ENCODE measurements at places on chromosomes 13 and 19. TPM values are rescaled to one million over a fixed set of nuclear protein-coding genes. Genes with fewer than 3 reads are reported as not detected.

Gene SH2D3A
- 8.1 TPM for total RNA-seq

Gene PGLYRP1
- total RNA-seq, result not detected

Gene TJP3
- 0.98 TPM for total RNA-seq

Gene SLITRK1
- total RNA-seq, result not detected

Gene AMER2
- total RNA-seq, result not detected

Gene ZNF613
- total RNA-seq, result 5.7 TPM

Gene CTXN1
- 1.7 TPM for total RNA-seq

Gene PNMA8A
- not detected for total RNA-seq

Gene IGSF23
- not detected for total RNA-seq

Gene COLGALT1
- total RNA-seq, result 41.4 TPM

- no peak for DNase-seq
These were observed 26.8 kb downstream of the CERS1 start for GRCh38 chr19:18869023-18869618.

DNA sequence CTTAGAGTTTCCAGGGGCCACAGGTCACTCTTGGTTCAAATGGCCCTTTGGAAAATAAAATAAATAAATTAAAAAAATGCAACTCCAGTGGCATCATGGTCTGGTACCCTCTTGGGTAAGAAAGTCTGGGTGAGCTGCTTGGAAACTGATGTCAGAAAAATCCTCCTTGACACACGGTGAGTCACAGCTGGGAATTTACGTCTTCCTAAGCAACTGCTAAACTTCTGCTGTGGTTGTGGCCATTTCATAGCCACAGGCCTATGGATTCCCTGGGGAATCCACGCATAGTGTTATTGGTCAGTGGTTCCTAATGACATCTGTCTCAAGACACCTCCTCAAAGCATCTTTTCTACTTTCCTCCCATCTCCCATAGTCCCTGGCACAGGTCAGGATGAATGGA, 220.8 kb downstream of the COG6 start:
- no peak for DNase-seq

- DNase-seq, result no peak
These were observed 199.0 kb downstream of the KATNAL1 start for GRCh38 chr13:30108216-30108912.

DNA sequence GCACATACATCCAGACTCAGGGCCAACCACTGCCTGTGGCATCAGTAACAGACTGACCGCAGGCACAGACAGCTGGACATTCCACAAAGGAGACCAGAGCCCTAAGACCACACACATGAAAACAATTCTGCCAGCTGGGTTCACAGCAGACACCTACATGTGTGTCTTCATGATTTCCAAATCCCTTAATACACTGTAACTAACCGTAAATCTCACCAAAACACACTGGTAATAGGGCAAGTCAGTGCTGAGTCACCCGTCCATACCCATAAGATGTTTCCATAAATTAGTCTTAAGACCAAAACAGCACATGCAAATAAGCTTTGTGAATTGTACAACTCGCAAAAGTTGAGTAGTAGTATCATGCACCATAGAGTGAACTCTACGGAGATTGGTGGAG, 65.4 kb downstream of the TUBGCP3 start:
- no peak for DNase-seq

DNA sequence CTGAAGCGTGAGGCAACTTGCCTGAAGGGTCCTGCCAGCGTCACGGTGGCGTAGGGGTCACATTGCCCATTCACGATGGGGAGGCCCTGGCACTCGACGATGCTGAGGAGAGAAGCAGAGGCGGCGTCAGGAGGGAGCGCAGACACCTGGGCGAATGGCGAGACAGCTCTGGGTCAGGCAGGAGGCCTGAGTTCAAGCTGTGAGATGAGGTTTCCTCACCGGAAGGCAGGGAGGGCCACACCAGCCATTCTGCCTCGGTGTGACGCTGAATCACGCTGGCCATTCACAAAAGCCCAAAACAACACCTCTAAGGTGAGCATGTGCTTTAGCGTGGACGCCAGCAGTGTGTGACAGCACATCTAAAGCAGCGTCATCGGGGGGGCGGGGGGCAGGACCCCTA, 54.0 kb upstream of the C13orf46 start:
- no peak for DNase-seq

DNA sequence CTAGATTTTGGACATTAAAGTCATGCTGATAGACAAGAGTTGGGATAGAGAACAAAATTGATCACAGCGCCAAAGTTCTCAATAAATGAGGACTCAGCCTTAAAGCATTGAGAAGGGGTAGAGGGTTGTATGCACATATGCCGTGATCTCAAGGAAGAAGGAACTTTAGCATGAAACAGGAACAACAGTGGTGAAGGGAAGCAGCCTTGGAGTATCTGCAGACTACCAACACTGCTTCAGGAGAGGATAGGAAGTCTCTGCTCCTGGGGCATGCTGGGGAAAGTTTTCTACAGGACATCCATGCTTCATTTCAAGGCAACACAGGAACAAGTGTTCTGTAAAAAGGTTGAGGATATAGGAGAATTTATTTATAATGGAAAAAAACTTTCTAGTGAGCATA, 111.9 kb upstream of the MLNR start:
- DNase-seq, result no peak

- DNase-seq, result no peak
These were observed 815.9 kb downstream of the PCDH9 start for GRCh38 chr13:66414066-66414800.

DNA sequence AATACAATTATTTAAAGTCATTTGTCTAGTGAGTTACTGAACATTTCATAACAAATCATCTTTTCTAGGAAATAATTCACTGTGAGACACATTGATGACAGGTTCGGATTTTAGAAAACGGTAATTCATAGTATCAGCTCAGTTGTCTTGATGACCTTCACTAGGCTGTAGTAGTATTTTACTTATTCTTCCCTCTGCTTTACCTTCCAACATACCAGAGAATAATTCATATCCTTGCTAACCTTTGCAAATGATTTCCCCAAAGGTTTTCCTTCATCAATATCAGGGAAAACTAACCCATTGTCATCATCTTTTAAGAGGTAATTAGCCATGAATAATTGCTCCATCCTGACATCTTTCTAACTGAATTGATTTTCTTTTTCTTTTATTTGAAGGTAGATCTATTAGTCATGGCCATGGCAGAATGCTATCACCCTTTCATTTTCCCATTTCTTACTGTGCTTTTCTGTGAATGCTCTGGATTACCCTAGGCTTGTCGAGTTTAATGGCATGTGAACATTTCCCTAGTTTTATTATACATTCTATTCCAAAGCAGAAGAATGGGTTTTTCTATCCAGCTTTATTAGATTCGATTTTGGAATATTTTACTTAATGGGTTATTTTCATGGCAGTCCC, 299.2 kb downstream of the OLFM4 start:
- DNase-seq, result no peak

DNA sequence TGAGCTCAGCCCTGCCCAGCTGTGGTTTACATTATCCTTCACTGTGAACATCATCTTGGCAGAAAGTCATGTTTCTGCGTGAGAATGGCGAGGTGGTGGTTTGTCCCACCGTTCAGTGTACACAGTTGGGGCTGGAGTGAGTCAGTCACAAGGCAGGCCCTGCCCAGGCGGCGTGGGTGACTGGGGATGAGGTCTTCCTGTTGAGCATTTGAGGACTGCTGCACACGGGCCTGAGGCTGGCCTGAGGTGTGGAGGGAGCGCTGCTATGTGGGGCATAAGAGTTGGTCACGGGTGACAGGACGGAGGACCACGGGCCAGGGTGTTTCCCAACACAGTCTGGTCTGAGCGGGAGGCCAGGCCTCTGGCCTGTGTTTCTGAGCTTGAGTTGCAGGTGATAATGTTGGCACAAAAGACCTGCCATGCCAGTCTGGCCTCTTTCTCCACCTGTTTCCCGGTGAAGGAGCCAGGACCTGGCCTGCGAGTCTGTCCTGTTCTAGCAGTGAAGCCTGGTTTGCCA, 13.4 kb upstream of the C19orf33 start:
- DNase-seq, result no peak

DNA sequence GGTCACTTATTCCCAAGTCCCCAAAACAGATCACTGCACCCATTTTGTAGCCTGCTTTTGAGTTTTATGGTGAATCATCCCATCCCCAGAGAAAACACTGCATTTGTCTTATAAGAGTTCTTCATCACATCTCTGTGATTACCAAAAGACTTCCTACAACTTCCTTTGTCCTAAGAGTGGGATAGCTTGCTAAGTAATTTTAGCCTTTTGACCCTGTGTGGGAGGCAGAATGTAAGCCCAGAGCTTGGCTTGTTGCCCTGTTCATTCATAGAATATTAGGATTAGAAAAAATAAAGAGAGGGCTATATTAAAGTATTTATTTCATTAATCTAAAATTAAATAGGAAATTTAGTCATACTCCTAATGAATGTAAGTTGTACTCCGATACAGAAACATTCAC, 213.3 kb downstream of the MZT1 start:
- no peak for DNase-seq

- no peak for DNase-seq
These were observed 1559.0 kb upstream of the SLC10A2 start for GRCh38 chr13:104625201-104625600.

DNA sequence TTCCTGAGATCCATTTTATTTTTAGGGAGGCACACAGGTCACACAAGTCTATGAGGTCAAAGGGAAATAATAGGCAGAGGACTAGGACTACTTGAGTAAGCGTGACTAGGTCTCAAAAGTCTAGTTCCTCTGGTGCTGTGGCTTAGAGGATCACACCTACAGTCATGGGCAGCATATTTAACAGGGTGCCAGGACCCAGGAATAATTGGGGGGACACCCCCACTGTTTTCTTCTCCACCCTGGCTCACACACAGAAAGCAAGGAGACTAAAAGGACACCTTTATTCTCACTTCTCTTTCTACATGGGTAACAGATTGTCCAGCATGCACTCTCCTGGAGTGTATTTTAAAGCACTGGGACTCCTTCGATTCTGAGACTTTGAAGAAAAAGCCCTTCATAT, 26.2 kb downstream of the OXGR1 start:
- DNase-seq, result no peak

DNA sequence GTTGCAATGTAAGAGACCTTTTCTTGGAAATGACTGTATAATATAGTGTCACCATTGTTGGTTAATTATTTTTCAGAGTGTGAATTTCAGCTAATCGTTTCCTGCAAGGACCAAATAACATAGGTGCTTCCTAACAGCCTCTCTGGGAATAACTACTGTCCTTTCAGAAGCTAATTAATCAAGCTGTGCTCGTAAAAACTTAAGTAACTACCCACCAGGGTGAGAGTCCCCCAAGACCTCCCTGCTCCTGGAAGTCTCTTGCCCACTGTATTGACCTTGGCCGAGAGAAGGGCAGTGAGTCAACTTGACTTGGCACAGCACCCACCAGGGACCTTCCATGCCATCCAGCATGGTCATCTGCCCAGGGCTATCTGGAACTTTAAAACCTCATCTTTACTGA, 50.3 kb downstream of the UQCRFS1 start:
- DNase-seq, result no peak

GRCh38 chr19:33878030-33878544, 81.4 kb downstream of the KCTD15 start:
- no peak for DNase-seq

- no peak for DNase-seq
These were observed 1223.7 kb downstream of the PCDH17 start for GRCh38 chr13:58855283-58855682.

GRCh38 chr19:29700498-29700897, 14.6 kb downstream of the C19orf12 start:
- DNase-seq, result no peak

GRCh38 chr19:30136611-30137195, 194.7 kb downstream of the URI1 start:
- no peak for DNase-seq

- no peak for DNase-seq
These were observed 28.1 kb downstream of the RANBP3 start for GRCh38 chr19:5949792-5950305.

DNA sequence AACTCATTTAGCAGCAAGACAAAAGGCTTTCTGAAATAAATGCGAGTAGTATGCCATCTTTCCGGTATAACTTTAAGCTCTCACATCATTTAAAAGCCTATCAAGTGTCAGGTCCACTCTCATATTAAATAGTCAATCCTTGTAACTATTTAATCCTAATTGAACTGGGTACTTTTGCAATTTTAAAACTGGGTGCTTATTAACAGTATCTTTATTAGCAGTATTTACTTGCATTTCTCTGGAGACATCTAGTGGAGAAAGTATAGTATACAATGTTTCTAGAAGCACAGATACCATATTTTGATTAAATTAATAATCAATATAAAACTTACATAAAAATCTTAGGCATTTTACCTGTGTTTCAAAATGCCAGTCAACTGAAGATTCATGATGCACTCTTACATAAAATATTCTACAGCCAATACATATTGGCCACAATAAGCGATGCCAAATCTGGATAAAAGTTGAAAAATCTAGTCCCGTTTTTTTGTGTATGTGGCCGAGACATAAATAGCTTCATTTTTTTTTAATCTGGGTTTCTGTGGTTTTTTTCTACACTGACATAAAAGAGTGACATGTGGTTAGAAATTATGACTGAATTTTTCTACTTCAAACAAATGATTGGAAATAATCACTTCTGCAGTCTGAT, 4.3 kb upstream of the POSTN start:
- peak; percentile 9 for DNase-seq
